ENCODE measurements at places on chromosomes 1 and 21.

DNA sequence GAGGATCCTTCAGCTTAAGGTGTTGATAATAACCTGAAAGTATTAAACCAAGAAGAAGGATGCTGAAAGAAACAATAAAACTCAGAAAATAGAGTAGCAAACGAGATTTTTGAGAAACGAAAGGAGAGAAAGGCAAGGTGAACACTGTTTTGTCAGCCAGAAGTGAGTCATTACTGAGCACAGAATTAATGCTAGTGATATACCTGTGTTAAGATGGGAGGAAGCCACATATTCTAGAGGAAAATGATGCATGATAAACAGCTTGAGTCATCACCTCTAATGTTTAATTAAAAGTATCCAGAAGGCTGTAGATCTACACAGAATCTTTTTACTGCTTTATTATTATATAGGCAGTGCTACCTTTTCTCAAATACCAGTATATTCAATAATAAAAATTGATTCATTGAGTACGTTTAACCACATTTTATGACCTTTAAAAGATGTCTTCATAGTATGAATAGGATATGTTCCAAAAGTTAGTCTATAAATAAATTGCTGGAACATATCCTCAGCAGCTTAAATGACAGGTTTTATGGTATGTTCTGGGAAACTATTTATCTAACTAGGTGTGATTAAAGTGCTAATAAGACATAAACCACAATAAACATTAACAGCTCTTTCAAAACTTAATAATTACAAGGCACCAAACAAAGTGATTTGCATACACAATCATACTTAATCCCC, 10.3 kb downstream of the SH3GLB1 start:
- DNase-seq = no peak

DNA sequence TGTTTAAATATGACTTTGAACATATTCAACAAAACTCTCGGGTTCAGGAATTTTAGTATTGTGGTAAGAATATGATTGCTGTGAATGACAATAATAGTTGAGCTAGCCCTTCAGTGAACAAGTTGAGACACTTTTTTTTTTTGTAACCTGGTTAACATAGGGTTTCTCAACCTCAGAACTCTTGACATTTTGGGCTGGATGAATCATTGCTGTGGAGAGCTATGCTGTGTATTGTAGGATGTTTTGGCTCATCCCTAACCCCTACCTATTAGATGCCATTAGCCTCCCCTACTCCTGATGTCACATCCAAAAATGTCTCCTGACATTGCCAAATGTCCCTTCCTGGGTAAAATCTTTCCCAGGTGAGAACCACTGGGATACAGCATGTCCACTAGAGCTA, 113.7 kb downstream of the RUNX1 start:
- no peak for DNase-seq

DNA sequence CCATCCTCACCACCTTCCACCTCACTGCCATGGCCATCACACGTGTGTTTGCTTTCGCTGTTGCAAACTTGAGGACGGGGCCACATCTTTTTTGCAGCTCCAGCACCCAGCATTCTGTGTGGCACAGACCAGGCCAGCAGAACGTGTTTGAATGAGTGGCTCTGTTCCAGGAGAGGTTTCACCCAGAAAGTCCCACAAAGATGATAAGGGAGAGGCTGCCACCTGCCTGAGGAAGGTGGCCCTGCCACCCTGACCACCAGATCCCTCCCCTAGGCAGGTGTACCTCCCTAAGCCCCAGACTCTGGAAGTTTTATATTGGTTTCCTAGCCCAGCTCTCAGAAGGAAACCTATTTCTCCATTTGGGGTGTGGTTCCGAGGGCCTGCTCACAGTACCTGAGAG, 252.1 kb downstream of the KAZN start:
- no peak for DNase-seq

DNA sequence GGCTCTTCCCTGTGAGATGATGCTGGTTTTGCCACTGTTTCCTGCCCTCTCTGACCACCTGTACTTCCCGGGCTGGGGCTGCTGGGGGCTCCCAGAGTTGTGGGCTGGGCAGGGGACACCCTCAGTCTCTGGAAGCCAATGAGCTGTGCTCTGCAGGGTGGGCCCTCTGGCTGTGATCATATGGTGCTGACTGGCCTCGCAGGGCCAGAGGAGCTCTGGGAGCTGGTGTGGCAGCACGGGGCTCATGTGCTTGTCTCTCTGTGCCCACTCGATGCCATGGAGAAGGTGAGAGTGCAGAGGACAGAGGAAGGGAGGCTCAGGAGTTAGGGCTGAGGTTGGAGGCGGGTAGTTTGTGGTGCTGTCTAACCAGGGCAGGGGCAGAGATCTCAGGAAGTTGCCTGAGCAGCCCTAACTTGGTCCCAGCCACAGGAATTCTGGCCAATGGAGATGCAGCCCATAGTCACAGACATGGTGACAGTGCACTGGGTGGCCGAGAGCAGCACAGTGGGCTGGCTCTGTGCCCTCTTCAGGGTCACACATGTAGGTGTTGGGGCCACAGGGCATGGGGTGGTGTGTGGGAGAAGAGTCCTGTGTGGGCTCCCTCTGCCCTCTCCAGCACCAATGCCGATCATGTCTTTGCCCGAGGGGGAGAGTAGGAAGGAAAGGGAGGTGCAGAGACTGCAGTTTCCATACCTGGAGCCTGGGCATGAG, 5.7 kb upstream of the LGR6 start:
- DNase-seq = no peak

- DNase-seq = no peak
These were observed 10.7 kb downstream of the CDCA8 start for GRCh38 chr1:37703061-37703460.

GRCh38 chr1:55816456-55817426, 601.6 kb upstream of the USP24 start:
- DNase-seq = no peak

- DNase-seq = no peak
These were observed 15.4 kb upstream of the SELENON start for GRCh38 chr1:25784575-25785051.

- DNase-seq = no peak
These were observed 180.0 kb downstream of the TTLL7 start for GRCh38 chr1:83818916-83819315.

GRCh38 chr1:35929730-35930592, 944 bp upstream of the AGO3 start:
- no peak for DNase-seq

DNA sequence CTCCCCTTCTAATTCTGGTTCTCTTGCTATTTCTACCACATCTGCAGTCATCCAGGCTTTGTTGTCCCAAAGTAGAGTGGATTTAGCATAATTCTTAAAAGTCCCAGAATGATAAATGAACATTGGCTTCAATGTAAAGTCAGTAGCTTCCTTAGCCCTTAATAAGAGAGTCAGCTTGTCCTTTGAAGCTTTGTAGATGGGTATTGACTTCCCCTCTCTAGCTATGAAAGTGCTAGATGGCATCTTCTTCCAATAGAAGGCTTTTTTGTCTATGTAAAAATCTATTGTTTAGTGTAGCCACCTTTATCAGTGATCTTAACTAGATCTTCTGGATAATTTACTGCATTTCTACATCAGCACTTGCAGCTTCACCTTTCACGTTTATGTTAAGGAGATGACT, 181.4 kb upstream of the B3GALT2 start:
- DNase-seq = no peak

DNA sequence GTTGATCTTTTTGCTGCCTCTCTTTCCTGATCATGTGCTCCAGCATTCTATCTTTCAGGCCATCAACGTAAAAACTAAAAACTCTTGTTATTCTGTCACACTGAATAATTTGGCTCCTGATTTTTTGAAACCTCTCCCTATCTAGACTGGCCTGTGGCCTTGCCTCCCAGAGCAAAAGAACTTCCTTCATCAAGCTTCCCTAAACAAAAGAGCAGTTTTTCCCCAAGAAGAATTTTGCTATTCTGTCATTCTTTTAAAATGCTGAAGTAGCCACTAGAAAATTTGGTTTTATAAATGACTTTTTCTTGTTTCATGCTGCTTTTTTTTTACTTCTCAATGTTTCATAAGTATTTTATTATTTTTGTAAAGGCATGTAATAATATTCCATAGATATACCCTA, 37.1 kb upstream of the CR2 start:
- DNase-seq = no peak

GRCh38 chr1:230016159-230016558, 50.9 kb upstream of the GALNT2 start:
- no peak for DNase-seq

DNA sequence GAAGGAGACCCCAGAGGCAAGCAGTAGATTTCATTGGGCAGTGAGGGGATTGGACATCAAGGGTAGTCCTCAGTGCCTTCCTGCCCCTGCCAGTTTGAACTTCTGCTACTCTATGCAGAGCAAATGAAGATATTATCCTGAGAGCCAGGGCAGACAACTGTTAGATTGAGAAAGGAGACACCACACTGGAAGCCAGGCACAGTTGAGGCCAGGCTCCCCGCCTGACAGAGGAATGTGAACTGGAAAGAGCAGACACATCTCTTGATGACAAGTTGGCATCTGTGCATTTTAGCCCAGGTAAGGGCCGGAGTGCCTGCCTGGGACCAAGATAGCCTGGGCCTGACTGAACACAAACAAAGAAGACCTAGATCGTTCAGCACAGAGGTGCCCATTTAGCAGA, 16.0 kb downstream of the SH3BGR start:
- DNase-seq = no peak

DNA sequence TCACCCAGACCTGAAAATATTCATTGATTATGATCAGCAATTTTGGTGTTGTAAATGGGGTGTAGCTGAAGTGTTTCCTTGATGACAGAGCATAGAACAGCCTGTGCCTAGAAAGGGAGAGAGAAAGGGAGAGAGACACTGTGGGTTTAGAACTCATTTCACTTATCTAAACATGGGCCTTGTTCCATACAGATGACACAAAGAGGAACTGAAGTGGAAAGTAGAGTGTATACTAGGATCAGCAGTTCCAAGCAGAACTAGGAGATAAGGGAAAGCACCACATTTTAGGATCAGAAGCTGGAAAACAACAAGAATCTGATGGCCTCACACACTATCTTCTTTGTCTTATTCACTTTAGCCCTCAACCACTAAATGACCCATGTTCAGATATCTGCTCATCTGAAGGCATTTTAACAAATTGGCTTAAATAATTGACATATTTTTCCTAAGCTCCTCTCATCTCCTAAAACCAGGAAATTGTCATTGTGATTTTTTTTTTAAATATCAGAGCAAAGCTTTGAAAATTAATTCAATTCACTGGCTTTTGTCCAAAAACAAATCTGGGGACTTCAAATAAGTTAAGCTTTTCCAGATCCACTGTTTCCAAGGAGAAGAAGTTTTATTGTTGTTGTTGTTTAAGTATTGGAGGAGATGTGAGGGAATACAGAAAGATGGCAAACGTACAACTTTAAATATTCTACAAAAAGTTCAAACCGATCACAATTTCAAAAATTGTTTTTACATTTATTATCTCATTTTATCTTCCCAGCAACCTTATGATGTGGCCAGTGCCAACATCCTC, 103.8 kb downstream of the LYPLAL1 start:
- DNase-seq = no peak

DNA sequence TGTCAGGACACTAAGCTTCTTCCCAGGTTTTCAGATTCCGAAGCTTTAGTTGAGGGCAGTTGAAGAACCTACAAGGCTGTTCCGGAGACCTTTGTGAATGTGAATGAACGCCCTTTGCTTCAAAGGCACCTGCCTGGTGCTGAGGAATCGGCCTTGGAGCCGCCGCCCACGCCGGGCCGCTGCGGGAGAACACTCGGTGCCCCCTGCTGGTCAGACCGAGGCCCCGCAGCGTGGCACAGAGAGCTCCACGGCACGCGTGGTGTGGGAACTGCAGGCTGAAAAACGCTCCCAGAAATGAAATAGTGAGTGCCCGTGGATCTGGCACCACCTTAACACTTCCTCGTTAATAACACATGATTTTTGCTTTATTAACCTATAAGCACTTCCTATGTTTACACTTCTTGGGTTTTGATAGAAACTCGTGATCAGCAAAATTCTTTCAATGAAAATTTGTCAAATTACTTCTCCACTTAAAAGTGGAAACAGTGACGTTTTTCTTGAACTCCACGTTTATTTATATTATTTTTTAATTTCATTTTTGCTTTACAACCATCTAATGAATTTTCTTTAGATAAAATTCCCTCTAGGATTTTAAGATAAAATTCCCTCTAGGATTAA, 460.6 kb downstream of the DSCAM start:
- DNase-seq = no peak

DNA sequence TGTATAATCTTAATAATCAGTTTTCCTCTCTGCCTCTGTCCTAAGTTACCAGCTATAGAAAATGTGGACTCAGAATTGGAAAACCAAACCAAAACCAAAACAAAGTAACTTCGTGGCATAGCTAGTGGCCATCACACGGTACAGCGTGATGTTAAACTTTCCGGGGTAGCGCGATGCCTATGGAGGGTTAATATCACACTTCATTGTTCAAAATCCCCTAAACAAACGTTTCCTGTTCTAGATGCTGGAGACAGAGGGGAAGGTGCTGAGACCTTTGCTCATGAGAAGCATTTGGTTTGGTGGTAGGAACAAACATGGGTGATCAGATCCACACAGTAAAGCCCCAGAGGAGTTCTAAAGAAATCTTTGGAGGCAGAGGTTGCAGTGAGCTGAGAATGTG, 4.9 kb downstream of the AADACL4 start:
- no peak for DNase-seq

DNA sequence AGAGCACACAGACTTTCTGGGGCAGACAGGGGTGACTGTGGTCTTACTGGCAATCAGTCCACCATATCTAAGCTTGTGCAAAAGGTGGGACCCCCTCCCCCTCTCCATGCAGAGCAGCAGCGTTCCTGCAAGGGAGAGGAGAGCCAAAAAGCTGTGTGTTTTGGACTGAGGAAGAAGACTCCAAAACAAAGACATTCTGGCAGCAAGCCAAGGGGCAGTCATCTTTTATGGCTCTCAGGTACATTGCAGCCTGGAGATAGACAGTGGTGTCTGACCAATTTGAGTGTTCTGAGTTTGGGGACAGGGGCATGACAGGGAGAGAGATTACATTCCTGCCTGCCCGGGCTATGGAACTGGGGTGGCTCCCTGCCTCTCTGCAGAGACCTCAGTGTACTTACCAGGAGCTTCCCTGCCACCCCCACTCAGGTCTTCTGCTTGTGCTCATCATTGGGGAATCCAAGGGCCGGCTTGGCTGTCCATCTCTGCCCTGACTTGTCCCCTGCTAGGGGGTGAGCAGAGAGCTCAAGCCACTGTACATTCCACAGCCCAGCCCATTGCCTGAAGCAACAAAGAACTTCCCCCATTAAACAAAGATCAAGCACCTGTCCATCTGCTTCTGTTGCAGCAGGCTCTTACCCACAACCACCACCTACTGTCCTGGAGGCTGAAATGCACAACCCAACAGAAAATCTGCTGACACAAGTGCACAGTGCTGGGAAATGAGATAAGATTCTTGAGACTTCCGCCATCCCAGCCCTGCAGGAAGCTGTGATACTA, 131.1 kb downstream of the EVI5 start:
- no peak for DNase-seq

GRCh38 chr1:163046071-163046470, 23.1 kb upstream of the RGS4 start:
- DNase-seq = no peak

Data from stimulated activated CD4-positive, alpha-beta T cell treated with anti-CD3 and anti-CD28 coated beads, Interleukin-15, amount 100 ng/mL, for 1 hour (primary cell).